ENCODE measurements at places on chromosomes 3 and 15. TPM values are rescaled to one million over a fixed set of nuclear protein-coding genes. Genes with fewer than 3 reads are reported as not detected.
A peak's percentile ranks its signal among the peaks of the same experiment; 100 is the strongest.

GRCh38 chr3:37779289-37780152 lies 82.2 kb upstream of the CTDSPL start:
- DNase-seq: peak; percentile 20

- no peak for DNase-seq
Measured at GRCh38 chr3:194203482-194204041, 67.6 kb downstream of the HES1 start.

Gene TRIM42
- total RNA-seq: not detected

Gene TRPM1
- not detected for total RNA-seq

DNA sequence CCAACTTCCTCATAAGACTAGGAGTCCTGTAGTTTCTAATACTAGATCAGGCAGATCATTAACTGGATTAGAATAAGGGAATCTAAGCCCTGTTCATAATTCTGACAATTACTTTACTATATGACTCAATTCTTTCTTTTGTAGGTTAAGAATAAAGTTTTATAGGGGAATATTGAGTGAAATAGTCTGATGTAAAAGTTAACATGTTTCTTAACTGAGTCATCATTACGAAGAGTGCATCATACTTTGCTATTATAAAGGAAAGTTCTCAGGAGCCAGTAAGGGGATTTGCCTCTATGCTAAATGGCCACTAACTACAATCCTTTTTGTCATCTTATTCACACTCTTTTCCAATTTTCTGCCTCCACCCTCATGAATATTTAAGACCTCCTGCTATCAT lies 63.1 kb downstream of the POLQ start:
- no peak for DNase-seq
